ENCODE measurements at places on chromosomes 11 and 22. TPM values are rescaled to one million over a fixed set of nuclear protein-coding genes. Genes with fewer than 3 reads are reported as not detected.

DNA sequence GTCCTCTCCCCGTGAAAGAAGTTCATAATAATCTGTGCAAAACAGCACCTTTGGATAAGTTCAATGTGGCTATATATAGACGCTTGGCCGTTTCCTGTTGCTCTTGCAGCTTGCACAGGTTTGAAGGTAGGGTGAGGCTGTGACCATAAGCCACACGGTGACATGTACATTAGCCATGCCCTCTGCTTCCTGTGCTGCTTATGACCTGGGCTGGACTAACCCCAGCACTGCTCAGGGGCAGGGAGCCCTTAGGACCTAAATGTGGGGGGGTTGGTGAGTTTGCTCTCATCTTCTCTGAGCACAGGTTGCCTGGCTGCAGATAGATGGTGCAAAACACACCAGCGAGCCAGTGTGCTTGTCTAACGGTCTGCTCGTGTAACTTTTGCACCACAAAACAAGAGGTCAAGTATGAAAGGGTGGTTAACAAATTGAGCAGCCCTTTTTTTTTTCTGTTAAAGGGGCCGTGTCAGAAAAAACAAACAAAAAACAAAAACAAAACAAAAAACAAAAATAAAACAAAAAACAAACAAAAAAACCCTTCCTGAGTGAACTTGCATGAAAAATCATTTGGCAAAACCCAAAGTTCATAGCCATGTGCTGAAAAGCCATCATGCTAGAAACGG lies 37.3 kb downstream of the FLI1 start:
- no peak overlapping the region for H3K4me3 ChIP-seq
- no peak for DNase-seq
- H3K27me3 ChIP-seq = peaks cover 60% of the 10 kb centered on the region

DNA sequence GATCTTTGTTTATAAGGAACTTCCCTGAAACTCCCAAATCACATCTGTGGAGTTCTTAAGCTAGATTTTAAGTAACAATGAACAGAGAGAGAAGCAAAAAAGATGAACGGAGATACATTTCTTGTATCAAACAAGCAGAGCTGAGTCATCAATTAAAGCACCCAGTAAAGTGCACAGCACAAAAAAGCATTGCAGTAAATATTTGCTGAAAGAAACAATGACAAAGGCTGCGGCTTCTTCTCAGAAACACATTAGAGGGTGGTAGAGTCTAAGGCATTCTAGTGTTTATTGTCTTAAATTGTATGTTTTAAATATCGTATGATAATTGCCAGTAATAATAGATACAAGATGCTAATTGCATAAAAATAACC lies 941.6 kb upstream of the CHORDC1 start:
- H3K27me3 ChIP-seq = no peaks in the 10 kb centered on the region
- no peak for DNase-seq
- H3K4me3 ChIP-seq = no peak overlapping the region

DNA sequence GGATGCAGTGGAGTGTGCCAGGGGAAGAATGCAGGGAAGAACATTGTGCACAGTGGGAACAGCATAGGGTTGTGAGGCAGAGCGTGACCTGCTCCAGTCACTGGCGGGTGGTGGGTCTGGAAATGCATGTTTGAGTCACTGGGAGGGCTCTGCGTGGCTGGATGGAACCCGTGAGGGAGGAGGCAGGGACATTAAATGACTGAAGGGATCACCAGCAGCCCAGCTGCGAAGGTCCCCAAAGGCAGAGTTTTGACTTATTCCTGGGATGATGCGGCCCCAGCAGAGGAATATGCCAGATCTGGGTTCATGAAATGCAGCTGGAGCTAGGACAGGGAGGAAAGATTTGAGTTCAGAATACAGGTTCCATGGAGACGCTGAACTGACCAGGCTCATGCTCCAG lies 104.0 kb upstream of the FGF3 start:
- no peak overlapping the region for H3K27ac ChIP-seq
- no peaks in the 10 kb centered on the region for H3K36me3 ChIP-seq
- DNase-seq = no peak
- no peaks in the 10 kb centered on the region for H3K4me1 ChIP-seq
- H3K27me3 ChIP-seq = peaks cover 57% of the 10 kb centered on the region
- no peak overlapping the region for H3K4me3 ChIP-seq

GRCh38 chr11:40188848-40189247 lies 1270.6 kb downstream of the LRRC4C start:
- H3K27ac ChIP-seq = no peak overlapping the region
- H3K4me3 ChIP-seq = no peak overlapping the region
- H3K4me1 ChIP-seq = peaks cover 6% of the 10 kb centered on the region

ADORA2A gene
- 6.4 TPM for total RNA-seq

KLHDC7B gene
- total RNA-seq = not detected
